ENCODE measurements at places on chromosomes 12 and 14.

GRCh38 chr14:54722791-54723432 is 156.0 kb downstream of the SAMD4A start:
- DNase-seq: no peak

DNA sequence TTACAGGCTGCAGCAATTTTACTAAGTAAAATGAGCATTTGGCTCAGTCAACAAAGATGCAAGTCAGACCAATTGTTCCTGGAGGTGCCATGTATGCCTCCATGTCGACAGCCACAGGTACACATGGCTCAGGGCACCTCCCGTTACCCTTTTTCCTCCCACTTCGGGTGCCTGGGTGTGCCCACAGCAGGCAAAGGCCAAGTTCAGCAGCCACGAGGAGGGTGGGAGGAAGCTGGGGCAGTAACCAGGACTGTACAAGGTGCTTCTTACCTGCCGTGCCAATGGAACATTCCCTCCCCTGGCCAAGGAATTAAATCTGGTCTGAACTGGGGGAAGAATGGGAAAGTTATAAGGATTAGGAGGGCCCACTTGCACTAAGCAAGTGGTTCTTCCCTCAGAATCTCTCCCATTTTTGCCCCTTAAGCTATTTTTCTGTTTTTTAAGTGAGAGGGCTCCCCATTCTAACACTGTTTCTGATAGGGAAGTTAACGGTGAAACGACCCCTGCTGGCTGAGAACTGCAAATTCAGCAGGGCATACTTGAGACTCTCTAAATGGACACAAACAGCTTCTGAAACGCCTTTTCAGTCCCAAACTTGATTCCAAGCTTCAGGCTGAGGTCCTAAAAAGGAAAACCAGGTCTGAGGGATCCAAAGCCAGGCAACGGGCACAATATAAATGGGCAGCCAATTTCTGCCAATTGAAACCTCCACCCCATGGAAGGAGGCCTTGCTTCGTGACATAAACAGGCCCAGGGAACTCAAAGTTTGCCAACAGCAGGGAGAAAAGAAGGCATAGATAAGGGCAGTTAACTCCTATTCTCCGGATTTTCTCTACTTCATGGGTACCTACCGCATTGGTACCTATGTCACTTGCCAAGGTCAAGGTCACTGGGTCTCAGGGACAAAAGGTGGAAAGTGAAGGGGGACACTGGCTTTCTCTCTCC is 24.8 kb downstream of the CLECL1 start:
- DNase-seq: no peak

- DNase-seq: no peak
These were observed 6.0 kb downstream of the SYT1 start for GRCh38 chr12:78870539-78870938.

DNA sequence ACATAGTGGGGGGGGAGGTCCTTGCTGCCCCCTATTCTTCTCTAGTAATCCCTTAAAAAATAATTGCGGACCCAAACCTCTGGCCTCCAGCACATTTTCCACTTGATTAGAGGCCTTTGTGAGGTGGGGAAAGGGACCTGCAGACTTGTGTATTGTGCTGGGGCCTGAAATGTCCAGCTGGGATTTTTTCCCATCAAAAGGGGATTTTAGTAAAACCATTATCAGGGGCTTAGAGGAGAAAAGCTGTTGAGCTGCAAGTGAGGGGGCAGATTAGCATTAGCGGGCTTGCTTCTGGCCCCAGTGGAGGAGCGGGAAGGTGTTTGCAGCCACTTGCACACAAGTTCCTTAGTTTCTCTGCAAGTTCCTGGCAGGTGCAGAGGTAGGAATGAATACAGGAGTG is 13.9 kb downstream of the FBXL14 start:
- no peak for DNase-seq

DNA sequence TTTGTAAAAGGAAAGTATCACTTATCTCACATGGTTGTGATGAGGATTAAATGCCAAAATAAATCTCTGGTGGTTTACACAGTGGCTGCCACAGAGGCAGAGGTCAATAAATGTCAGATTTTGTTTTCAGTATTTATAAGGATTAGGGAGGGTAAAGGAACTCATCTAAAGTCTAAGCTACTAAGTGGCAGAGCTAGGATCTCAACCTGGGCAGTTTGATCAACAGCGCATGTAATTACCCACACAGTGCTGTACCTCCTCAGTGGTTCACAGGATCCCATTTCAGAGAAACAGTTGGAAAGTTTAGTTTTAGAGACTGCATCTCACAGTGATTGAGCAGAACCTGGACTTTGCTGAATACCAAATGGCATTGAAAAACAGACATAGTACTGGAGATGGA is 44.9 kb upstream of the RIC8B start:
- no peak for DNase-seq

DNA sequence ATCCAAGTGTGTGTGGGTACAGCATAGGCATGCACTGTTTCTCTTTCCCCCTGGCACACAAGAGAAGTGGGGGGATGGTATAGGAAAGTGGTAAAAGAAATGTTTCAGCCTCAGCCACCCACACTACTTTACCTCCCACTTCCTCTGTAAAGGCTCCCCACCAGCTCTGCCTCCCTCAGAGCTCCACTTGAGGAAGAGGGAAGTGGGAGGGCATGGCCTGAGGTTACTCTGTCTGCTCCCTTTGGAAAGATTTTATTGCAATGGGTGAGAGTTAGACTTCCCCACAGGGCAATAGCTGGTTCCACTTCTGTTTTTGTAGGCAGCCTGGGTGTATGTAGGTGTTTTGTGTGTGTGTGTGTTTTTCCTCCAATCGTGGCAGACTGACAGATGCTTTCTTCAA is 145.3 kb downstream of the SSPN start:
- no peak for DNase-seq

GRCh38 chr12:3662521-3662921 is 90.4 kb downstream of the CRACR2A start:
- no peak for DNase-seq

DNA sequence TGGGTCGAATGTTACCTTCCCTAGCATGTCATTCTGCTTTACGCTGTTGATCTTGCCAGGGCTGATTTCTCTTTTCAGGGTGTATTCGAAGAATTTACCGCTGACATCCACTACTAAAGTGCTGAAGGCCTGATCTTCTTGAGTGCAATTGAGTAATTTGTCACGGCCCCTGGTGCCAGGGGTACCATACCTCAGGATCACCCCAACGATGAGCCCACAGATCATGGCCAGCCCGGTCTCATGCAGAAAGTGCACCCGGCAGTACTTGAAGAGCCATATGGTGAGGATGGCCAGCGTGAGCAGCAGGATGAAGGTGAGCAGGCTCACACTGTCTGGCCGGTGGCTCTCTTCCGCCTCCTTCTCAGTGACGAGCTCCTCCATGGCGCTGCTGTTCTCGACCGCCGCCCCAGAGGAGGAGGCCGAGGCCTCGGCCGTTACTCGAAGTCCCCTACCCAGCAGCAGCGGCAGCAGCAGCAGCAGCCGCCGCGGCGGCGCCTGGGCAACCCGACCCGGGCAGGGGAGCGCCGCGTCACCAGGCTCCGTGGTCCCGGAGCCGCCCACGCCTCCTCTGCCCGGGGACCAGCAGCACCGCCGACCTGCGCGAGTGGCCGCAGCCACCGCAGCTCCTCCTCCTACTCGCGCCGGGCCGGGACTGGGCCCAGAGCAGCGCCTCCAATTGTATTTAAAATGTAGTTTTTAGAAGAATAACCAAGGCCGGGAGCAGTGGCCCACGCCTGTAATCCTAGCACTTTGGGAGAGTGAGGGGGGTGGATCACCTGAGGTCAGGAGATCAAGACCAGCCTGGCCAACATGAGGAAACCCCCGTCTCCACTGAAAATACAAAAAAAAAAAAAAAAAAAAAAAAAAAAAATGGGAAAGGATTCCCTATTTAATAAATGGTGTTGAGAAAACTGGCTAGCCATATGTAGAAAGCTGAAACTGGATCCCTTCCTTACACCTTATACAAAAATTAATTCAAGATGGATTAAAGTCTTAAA is 58.5 kb upstream of the TMPO start:
- peak; percentile 73 for DNase-seq

GRCh38 chr12:107906707-107907106 is 132.2 kb downstream of the ASCL4 start:
- DNase-seq: no peak

DNA sequence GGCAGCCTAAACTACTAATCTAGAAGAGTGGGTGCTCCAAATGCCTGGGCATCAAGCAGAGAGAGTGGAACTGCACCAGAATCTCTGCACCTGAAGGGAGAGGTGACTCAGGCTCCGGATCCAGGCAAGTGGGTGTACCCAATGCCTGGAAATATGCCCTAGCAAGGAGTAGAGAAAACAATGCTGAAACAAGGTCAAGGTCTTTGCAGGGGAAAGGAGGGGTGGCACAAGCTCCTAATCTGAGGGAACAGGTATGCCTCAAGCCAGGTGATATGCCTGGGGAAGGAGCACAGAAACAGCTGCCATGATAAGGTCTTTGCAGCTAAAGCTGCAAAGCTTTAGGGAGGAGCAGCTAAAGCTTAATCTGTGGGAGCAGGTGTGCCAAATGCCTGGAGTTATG is 136.0 kb upstream of the KITLG start:
- no peak for DNase-seq

DNA sequence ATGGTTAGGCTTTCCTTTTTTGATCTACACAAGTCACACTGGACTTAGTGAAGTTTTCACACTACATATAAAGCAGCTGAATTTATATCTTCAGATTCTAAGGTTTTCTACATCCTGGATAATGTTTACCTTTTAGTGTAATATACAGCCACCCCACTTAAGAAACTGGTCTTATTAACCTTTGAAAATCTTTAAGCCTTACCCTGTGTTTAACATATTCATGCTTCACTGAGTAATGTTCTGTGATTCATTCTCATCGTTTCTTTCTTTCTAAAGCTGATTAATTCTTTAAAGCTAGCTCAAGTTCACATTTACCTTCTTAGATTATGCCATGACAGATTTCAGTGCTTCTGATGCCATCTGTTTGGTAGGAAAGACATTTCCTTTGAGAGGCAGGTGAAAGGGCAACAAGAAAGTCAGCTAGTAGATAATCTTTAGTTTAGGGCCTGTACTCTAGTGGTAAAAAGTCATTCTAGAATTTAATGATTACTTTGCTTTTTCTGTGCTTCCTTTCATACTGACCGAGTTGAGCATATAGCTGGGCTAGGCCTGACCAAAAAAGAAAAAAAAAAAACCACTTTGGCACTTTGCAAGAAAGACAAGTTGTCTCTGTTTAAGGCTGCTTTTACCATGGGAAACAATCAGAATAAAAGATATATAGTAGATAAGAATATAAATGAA is 690.9 kb upstream of the FBXO33 start:
- no peak for DNase-seq

DNA sequence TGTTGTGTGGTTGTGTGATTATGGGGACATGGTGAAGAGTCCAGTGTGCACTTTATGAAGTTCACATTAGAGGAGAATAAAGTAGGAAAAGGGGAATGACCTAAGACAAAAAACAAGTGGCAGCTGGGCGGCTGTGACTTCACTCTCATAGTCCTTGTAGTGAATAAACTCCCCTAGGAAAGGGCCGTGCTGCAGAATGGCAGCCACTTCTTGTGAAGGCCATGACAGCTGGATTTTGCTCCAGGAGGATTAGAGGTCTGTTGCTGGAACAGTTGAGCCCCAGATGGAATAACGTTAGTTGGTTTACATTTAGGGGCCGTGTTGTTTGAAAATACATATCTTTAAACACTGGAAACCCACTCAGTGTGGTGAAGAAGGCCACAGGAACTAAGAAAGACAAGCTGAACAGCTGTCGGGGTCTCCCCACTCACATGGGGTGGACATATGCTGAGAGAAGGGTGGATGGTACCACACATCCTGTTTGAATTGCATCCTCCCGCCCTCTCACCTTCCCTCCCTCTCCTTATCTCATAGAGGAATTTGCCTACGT is 276.9 kb downstream of the CACNA1C start:
- no peak for DNase-seq

DNA sequence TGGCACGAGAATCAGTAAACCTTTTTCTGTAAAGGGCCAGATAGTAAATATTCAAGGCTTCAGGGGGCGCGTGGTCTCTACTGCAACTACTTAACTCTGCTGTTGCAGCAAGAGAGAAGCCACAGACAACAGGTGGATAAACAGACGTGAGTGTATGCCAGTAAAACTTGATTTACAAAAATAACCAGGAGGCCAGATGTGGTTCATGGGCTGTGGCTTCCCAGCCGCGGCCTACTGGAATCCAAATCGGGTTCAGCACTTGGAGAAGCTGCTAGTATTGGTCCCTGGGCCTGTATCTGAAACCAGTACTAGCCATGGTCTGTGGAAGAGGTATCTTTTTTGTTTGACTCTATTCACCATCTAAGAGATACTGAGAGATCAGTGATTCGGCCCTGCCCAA is 13.3 kb downstream of the PPP2R5C start:
- DNase-seq: no peak

- no peak for DNase-seq
These were observed 58.9 kb downstream of the ARF6 start for GRCh38 chr14:49951691-49952345.

GRCh38 chr12:25759752-25760151 is 198.7 kb upstream of the RASSF8 start:
- no peak for DNase-seq

- no peak for DNase-seq
These were observed 4.3 kb upstream of the TRAF3 start for GRCh38 chr14:102772781-102773570.

DNA sequence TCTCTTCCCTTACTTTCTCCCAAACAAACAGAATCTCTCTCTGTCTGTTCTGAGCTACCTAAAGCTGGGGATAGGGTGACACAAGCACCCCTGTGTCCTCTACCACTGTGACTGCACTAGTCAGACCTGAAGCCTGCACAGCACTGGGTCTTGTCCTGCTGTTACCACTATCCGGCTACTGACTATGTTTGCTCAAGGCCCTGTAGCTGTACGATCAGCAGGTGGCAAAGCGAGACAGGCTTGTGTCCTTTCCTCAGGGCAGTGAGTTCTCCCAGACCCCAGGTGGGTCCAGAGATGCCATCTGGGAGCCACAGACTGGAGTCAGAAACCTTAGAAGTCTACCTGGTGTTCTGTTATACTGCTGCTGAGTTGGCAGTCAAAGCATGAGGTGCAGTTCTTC is 116.4 kb downstream of the NUBPL start:
- DNase-seq: no peak

DNA sequence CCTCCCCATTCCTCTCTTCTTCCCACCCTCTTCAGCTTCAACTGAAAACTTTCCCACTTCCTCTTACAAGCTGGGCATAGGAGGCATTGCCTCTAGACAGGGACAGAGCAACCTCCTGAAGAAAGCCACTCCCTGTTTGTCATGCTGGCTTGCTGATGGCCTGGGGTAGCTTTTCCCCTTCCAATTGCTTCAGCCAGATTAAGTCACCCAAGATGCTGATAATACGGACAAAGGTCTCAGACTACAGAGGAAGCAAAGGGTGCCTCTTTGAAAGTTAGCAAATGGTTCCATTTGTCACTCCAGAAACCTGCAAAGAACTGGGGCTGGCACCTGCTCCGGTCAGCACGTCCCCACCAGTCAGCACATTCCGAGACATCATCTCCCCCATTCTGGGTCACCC is 6.0 kb downstream of the KRT2 start:
- DNase-seq: no peak

- DNase-seq: no peak
These were observed 28.5 kb upstream of the PLEK2 start for GRCh38 chr14:67440513-67440912.
